ENCODE measurements at places on chromosomes 2 and 18. TPM values are rescaled to one million over a fixed set of nuclear protein-coding genes. Genes with fewer than 3 reads are reported as not detected.

PLEK gene
- total RNA-seq: 1.7 TPM

TRIM43 gene
- not detected for total RNA-seq

MAL gene
- total RNA-seq: not detected

RUFY4 gene
- total RNA-seq: not detected

Measured in temporal lobe (tissue), 4 donors.